Natural killer cell treated with Interleukin-12 subunit alpha and Interleukin-12 subunit beta and Interleukin-15 and Interleukin-18, amount 100 ng/mL, for 72 hours (primary cell): ENCODE measurements at places on chromosomes 5 and 9.

DNA sequence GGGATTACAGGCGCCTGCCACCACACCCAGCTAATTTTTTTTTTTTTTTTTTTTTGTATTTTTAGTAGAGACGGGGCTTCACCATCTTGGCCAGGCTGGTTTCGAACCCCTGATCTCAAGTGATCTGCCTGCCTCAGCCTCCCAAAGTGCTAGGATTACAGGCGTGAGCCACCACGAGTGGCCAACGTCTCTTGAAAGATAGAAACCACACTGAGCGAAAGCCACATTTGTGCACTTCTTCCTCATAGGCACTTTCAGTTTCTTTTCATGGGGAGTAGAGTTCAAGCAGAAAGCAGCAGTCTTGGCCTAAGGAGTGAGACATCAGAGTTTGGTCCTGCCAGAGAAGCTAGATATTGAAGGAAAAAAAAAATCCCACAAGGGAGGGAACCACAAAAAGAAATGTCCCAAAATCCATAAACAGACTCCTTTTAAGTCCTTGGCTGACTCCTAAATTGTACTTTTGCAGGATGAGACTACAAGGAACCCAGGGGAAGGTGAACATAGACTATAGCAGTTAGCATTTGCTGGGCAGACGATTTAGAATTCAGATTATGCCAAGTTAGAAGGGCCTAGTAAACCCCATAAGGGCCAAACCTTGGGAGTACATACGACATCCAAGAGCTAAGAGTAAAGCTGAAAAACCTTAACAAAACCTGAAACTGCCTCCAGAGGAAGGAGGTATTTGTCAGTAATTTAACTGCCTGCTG, 43.9 kb upstream of the GLIPR2 start:
- peaks cover 7% of the 10 kb centered on the region for H3K36me3 ChIP-seq
- DNase-seq = peak; percentile 63
- peaks cover 20% of the 10 kb centered on the region for H3K4me1 ChIP-seq
- peak overlapping the region; percentile 21 for H3K4me3 ChIP-seq
- H3K27ac ChIP-seq = peak overlapping the region; percentile 45

DNA sequence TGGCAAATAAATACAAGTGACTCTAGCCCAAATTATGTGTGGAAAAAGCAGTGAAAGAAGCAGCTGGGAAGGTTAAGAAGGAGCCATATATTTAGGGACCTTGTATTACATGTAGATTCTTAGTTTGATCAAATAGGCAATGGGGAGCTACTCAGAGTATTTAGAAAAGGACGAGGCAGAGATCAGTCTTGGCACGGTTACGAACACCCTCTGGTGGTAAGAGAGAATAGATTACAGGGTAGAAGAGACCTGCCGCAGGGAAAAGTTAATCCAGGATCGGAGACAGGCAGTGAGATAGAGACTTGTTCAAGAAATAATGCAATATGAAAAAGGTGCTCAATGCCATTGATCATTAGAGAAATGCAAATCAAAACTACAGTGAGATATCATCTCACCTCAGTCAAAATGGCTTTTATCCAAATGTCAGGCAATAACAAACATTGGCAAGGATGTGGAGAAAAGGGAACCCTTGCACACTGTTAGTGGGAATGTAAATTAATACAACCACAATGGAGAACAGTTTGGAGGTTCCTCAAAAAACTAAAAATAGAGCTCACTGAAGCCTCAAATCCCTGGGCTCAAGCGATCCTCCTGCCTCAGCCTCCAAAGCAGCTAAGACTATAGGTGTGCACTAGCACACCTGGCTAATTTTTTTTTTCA, 12.0 kb downstream of the INIP start:
- no peak overlapping the region for H3K27ac ChIP-seq
- H3K4me1 ChIP-seq = peaks cover 21% of the 10 kb centered on the region
- no peak overlapping the region for H3K4me3 ChIP-seq
- no peaks in the 10 kb centered on the region for H3K27me3 ChIP-seq
- DNase-seq = no peak

DNA sequence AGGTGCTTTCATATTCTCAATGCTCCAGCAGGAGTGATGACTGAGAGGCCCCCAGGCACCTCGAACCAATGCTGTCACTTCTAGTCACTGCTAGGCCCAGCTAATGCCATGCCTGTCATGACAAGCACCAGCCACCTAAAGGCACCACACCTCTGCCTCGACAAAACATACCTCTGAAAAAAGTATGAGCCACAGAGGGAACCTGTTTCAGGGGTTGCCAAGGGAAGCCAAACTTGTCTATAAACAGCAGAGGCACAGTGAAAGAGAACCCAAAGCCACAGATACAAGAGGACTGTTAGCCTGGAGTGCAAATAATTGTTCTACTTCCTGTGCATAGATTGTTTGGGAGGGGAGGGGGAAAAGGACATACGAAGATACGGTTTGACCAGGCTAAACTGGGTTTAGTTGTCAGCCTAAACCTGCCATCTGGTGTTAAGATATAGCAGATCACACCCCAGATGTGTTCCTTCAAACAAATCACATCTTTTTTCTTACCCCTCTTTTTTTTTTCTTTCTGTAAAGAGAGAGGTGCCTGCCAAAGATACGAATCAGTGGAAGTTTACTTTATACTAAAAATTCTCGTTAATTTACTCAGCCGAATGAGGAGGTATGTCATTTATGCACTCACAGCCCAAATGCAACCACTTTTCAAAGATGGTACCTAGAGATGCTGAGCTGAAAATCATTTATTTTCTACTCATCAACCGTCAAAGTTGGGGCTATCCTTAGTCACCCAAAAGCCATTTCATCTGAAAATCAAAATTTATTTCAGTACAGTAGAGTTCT, 45.7 kb downstream of the BNC2 start:
- peak overlapping the region; percentile 73 for H3K27ac ChIP-seq
- peaks cover 20% of the 10 kb centered on the region for H3K4me1 ChIP-seq
- H3K36me3 ChIP-seq = no peaks in the 10 kb centered on the region
- DNase-seq = no peak

DNA sequence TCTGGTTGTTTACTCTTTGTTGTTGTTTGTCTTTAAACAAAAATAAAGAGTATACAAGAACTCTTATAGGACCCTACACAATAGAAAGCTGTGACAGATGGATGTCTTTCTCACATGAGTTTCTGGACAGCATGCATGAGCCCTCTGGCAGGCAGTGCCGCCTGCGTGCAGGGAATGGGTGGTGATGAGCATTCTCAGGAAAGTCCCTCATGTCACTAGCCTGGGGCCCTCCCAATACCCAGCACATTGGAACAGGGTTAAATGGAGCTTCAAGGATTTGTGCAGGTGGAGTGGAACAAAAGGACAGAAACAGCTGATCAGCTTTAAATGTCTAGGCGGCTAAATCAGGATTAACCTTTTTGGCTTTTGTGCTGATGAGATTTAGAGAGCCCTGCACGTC, 181.0 kb upstream of the CD180 start:
- no peak overlapping the region for H3K4me3 ChIP-seq
- DNase-seq = no peak
- H3K4me1 ChIP-seq = peaks cover 6% of the 10 kb centered on the region
- H3K27me3 ChIP-seq = peaks cover 7% of the 10 kb centered on the region

GRCh38 chr5:17816505-17816904, 182.2 kb downstream of the TAF11L14 start:
- H3K27ac ChIP-seq = no peak overlapping the region
- H3K4me3 ChIP-seq = no peak overlapping the region
- no peaks in the 10 kb centered on the region for H3K4me1 ChIP-seq

DNA sequence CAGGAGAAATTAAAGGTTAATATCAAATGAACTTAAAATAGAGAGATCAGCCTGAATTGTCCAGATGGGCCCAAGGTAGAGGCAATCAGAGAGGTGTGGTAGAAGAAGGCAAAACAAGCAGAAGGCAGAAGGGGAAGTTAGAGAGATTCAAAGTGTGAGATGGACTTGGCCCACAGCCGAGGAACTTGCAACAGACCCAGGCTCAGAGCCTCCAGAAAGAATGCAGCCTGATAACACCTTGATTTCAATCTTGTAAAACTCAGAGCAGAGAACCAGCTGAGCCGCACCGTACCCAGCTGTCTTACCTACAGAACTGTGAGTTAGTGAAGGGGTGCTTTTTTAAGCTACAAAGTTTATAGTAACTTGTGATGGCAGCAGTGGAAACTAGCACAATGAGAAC, 190.9 kb downstream of the RFK start:
- H3K4me3 ChIP-seq = no peak overlapping the region
- peaks cover 18% of the 10 kb centered on the region for H3K27me3 ChIP-seq
- no peak overlapping the region for H3K27ac ChIP-seq
- H3K4me1 ChIP-seq = no peaks in the 10 kb centered on the region
- DNase-seq = no peak

DNA sequence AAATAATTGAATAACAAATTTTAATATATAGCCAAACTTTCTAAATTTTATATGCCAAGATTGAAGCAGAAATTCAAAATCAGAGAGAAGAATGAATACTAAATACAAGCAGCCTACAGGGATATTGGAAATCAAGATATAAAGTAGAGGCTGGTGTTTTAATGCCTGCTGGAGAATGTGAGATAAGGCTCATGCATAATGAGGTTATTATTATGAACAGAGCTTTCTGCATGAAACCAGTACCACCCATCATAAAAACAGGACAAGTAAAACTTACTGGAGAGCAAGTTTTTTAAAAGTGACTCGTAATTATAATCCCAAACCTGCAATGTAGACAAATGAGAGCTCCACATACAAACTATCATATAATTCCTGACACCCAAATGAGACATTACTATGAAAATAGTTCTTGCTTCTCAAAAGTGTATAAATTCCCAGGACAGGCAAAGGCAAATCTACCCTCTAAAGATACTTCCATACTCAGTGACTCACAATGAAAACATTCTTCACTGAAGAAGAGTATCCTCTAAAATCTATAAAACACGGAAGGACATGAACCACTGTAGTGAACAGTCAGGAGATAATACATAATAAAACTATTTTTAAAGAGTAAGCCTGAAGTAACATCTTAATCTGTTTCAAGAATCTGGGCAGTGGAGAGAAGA, 532.0 kb upstream of the GRAMD2B start:
- DNase-seq = no peak
- H3K27me3 ChIP-seq = no peaks in the 10 kb centered on the region
- H3K27ac ChIP-seq = no peak overlapping the region
- H3K4me3 ChIP-seq = no peak overlapping the region
- H3K4me1 ChIP-seq = no peaks in the 10 kb centered on the region

DNA sequence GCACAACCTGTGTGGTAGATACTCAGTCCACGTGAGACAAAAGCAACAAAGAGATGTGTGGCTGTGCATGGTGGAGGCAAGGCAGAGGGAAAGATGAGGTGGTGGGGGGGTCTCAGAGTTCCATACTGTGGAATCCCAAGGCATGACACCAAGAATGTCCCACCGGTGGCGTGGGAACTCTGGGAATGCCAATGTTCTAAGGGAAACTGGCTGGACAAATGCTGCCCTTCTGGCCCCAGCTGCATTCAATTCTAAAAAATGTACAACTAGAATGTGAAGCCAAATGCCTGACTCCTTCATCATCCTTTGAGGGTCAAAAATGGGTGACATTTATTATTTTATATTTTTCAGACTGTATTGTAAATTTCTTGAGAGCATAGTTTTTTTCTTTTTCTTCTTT, 58.2 kb upstream of the EQTN start:
- no peak overlapping the region for H3K27ac ChIP-seq
- DNase-seq = no peak
- peaks cover 6% of the 10 kb centered on the region for H3K4me1 ChIP-seq
- H3K27me3 ChIP-seq = no peaks in the 10 kb centered on the region

- H3K27ac ChIP-seq = no peak within 1 kb of the TSS
- H3K4me1 ChIP-seq = no peaks in the 10 kb centered on the region
- peak within 1 kb of the TSS; percentile 77 for H3K4me3 ChIP-seq
- H3K36me3 ChIP-seq = no peaks in the 10 kb centered on the region
These were observed at the start of gene APBA1 for GRCh38 chr9:69671879-69672595. Gene APBA1 (minus strand): TSS chr9:69672371.

DNA sequence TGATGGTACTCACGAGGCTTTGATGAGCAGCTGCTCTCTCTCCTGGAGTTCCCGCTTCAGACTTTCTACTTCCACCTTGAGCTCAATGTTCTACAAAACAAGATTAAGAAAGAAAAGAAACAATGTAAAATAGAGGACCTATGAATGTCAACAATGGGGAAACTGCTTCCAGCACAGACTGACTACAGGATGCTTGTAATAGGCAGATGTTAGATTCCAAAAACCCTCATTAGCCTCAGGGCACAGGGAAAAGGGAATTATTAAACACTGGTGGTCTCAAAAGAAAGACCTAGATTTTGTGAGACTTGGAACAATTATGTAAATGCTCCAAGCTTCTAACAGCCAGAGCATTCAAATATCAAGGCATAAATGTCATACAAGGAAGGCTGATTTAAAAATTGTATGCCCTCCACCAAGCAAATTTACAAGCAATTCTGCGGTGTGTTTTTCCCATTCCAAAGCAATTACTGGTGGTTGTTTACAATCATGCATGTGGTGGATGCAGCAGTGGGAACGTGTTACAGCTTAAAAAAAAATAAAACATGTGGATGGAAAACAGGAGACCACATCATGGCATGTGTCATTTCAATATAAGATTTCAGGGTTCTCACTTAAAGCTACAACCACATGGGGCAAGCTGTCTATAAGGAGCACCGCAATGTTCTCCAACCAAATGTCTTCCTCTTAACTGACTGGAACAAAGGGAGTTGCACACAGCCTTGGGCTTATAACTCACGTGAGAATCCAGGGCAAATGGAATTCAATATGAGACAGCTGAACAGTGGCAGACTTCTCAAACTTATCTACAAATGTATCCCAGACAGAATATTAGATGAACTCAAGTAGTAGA, 34.0 kb downstream of the CDK5RAP2 start:
- H3K4me3 ChIP-seq = no peak overlapping the region
- H3K27ac ChIP-seq = no peak overlapping the region
- DNase-seq = no peak
- H3K4me1 ChIP-seq = peaks cover 8% of the 10 kb centered on the region
- no peaks in the 10 kb centered on the region for H3K27me3 ChIP-seq

DNA sequence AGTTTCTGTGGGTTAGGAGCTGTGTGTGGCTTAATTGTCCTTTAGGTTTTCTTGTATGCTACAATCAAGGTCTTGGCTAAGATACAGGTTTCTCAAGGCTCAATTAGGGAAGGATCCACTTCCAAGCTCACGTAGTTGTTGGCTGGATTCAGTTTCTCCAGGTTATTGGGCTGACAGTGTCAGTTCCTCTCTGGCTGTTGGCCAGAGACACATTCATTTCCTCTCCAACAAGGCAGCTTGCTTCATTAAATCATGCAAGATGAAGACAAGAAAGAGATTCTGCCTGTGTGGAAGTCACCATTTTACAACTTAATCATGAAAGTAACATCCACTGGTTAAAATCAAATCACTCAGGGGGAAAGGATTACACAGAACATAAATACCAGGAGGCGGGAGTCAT, 275.7 kb upstream of the KIF2A start:
- no peak overlapping the region for H3K4me3 ChIP-seq
- no peak overlapping the region for H3K27ac ChIP-seq
- DNase-seq = no peak
- H3K36me3 ChIP-seq = no peaks in the 10 kb centered on the region
- H3K4me1 ChIP-seq = no peaks in the 10 kb centered on the region
- no peaks in the 10 kb centered on the region for H3K27me3 ChIP-seq
